Fibroblast of skin of right quadriceps (primary cell): ENCODE measurements at places on chromosomes 13 and 19.

DNA sequence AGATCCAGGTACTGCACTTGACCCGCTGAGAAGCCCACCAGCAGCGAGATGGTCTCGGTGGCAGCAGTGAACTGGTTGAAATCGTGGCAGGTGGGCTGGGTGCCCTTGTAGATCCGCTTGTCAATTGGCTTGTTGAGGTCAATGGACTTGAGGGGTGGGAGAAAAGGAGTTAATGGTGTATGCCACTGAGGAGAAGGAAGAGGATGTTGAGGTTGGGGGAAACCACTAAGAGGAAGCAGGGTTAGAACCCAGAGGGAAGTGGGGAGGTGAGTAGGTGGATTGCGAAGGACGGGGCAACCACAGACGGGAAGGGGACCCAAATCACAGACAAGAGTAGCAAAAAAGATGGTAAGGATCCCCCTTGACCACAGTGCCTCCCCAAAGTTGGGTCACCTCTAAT, 1.7 kb downstream of the DMWD start:
- no peak for DNase-seq

DNA sequence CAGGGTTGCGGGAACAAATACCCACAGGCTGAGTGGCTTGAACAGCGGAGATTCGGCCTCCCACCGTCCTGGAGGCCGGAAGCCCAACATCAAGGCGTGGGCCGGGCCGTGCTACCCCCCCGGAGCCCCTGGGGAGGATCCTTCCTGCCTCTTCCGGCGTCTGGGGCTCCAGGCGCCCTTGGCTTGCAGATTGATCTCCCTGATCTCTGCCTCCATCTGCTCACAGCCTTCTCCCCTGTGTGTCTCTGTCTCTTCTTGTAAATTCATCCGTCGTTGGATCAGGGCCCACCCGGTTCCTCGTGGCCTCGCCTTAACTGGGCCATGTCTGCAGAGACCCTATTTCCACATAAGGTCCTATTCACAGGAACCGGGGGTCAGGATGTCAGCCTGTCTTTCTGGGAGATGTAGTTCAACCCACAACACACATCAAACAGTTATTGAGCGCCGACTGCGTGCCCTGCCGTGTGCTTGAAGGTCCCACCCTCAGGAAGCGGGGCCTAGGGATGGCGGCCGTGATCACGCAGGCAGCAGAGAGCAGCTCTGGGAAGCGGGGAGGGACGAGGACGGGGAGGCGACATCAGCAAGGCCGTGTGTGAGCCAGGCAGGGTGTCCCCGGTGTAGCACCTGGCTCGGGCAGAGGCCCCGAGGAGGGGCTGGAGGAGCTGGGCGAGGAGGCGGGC, 21.3 kb downstream of the HCN2 start:
- peak; percentile 87 for DNase-seq

- DNase-seq: no peak
Measured at GRCh38 chr13:26721251-26722121, 39.1 kb downstream of the GPR12 start.

GRCh38 chr19:17599780-17600179, 44.3 kb downstream of the COLGALT1 start:
- DNase-seq: no peak

- DNase-seq: peak; percentile 88
Measured at GRCh38 chr13:106471957-106472543, 63.4 kb downstream of the EFNB2 start.

DNA sequence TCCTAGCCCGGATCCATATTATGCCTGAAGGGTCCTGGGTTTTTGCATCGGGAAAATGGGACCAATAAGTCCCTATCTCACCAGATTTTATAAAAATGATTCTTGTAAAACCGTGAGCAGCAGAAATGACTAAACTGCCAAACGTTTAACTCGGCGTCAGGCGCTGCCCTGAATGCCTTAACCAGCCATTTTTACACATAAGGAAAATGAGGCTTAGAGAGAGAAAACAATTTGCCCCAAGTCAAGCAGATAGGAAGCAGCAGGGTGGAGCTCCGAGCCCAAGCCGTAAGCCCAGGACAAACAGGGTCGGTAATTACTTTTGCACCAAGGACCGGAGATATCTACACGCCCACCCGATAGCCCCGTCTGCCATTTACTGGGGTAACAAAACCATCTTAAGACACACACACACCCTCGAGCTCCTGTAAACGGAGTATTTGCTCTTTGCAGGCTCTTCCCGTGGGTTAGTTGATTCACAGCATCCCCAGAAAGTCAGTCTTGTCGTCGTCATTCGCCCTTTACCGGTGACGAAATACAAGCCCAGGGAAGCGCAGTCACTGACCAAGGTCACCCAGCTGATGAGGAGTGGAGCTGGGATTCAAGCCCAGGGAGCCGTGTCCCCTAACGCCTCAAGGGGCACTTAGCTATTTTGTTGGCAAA, 16.0 kb upstream of the MRI1 start:
- peak; percentile 18 for DNase-seq
